Activated CD4-positive, alpha-beta T cell treated with anti-CD3 and anti-CD28 coated beads for 36 hours (primary cell): ENCODE measurements at places on chromosomes 16 and 17.

DNA sequence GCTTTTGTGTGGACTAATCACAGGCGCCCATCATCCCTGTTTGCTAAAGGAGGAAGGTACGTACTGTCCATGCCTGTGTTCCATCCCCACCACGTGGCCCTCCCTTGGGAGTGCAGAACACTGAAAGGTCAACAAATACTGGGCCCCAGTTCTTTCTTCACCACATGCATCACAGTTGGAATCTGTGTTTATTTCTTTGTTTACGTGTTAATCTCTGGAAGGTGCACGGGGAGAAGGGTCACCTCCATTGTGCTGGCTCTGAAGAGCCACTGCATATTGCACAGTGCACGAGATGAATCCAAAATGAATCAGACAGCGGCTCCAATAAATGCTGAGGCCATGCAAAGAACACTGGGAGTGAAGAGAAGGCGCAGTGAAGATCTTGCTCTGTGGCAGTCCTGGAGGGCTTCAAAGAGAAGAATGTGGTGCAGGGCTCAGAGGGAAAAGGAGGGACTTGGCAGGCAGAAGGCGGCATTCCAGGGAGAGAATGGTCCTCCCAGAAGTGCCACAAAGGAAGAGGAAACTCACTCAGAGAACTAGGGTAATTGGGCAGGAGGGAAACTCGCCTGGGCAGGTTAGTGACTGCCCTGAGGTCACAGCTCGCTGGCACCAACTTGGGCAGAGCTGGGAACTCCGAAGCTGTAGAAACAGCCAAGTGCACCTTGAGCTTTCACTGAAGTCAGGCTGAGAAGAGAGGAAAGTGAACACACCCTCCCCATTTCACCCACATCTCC, 3.7 kb downstream of the RPH3AL start:
- DNase-seq: no peak

- no peak for DNase-seq
These were observed 168.5 kb upstream of the C16orf82 start for GRCh38 chr16:26898200-26898599.

DNA sequence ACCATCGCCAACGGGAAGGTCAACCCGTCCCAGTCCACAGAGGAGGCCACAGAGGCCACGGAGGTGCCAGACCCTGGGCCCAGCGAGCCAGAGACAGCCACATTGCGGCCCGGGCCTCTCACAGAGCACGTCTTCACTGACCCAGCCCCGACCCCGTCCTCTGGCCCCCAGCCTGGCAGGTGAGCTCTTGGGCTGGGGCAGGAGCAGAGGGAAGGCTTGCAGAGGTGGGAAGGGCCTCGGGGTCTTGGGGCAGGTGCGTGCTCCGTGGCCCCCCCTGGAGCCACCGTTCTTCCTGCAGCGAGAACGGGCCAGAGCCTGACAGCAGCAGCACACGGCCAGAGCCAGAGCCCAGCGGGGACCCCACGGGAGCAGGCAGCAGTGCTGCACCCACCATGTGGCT, 5.1 kb downstream of the NME3 start:
- no peak for DNase-seq

- DNase-seq: no peak
These were observed 18.3 kb upstream of the DDX52 start for GRCh38 chr17:37661400-37662014.

GRCh38 chr16:16164243-16164642, 59.1 kb downstream of the ABCC6 start:
- DNase-seq: no peak

GRCh38 chr16:68296693-68297092, 14.1 kb downstream of the SLC7A6OS start:
- DNase-seq: no peak

DNA sequence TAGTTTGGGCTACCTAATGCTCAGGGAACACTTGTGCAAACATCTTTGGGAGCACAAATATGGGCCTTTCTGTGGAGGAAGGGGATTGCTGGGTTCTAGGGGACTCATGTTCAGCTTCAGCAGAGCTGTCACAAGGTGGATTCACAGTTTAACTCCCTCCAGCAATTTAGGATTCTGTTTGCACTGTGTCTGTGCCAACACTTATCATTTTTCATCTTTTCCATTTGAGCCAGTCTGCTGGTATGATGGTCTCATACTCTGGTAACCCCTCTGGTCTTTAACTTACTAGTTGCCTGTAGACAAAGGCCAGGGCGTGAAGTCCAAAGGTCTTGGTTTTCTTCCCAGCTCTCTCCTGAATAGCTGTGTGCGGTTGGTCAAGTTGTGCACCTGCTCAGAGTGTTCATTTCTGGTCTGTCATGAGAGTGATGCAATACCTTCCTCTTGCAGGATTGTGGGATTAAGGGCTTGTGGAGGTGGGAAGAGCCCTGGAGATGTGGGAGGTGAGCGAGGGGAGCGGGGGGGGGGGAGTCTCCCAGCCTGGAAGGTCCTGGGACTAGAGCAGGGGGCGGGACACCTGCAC, 152.6 kb downstream of the CMIP start:
- no peak for DNase-seq

GRCh38 chr16:73154063-73154870, 106.3 kb upstream of the ZFHX3 start:
- DNase-seq: no peak

- peak; percentile 78 for DNase-seq
These were observed 23.0 kb downstream of the NSMCE1 start for GRCh38 chr16:27245276-27246172.

DNA sequence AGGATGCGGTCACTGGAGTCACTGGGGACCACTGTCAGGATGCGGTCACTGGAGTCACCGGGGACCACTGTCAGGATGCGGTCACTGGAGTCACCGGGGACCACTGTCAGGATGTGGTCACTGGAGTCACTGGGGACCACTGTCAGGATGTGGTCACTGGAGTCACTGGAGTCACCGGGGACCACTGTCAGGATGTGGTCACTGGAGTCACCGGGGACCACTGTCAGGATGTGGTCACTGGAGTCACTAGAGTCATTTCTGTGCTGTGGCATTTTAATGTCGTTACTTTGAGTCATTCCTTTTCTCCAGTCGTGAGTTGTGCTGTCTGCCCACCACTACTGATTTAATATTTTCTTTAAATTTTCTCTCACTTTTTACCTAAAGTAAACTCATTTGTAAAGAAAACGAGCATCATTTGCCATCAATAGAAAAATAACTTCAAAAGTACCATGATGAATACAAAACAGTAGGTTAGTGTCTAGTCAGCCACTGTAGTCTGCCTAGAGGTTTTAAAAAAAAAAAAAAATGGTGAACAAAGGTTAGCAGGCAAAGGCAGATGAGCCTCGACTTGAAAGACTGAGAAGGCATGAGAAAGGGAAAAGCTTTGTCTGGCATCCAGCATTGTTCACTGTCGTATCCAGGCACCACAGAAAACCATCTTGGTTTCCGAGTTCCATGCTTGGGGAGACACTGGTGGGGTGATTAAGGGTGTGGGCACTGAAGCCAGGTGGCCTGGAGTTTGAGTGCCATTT, 346.6 kb downstream of the SNX29 start:
- DNase-seq: peak; percentile 76

- DNase-seq: no peak
These were observed 228.9 kb upstream of the FOXF1 start for GRCh38 chr16:86281421-86281820.

- DNase-seq: peak; percentile 49
These were observed 5.5 kb upstream of the CACNG5 start for GRCh38 chr17:66829386-66829864.

DNA sequence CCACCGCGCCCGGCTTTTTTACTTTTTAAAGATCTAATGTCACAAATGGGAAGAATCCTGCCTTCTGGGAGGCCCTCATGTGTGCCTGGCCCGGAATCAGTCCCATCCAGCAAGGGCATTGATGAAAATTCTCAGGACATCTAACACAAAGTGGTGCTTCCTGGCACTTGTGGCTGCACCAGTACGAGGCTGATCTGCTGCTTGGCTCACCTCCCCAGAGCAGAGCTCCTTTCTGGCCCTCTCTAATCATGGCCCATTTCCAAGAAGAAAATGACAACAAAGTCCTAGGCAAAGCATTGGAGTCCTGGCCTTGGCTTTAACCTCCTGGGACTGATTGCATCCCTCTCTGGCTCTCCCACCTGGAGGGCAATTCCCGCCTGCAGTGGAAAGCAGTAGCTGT, 50.7 kb upstream of the SIAH1 start:
- DNase-seq: no peak

DNA sequence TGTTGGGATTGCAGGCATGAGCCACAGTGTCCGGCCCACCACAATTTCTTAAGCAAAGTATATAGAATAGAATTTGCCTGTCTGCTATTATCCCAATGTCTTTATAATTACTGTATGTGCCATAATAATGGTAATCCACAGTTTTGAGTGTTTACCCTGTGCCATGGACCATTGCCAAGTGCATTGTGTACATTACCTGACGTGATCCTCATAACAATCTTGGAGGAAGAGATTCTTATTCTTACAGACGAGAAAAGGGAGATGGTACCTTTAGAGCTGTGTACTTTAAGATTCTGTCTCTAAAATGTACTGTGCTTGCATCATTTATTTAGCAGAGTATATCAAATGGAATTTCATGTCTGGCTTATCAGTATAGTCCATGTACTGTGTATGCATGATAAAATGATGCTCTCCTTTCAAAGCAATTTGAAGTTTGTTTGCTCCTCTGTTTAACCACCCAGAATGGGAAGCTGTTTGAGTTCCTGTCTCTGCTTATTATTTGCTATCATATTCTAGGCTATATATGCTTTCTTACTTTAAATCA, 13.8 kb upstream of the CDR2 start:
- DNase-seq: no peak

DNA sequence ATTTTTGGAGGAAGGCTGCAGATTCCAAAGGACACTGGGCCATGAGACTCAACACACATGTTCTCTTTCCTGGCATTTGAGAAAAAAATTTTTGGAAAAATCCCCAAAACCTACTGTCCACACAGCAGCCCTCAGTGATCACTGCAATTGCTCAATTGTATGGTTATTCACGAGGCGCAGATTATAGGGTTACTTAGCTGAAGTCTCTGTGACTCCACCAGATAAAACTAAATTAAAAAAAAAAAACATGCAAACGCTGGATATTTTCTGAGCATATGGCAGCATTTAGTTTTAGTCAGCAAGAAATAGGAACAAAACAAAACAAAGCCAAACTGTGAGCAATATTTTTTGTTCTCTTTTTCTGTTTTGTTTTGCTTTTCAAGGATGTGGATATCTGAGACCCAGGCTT, 83.8 kb upstream of the FAM20A start:
- DNase-seq: no peak

DNA sequence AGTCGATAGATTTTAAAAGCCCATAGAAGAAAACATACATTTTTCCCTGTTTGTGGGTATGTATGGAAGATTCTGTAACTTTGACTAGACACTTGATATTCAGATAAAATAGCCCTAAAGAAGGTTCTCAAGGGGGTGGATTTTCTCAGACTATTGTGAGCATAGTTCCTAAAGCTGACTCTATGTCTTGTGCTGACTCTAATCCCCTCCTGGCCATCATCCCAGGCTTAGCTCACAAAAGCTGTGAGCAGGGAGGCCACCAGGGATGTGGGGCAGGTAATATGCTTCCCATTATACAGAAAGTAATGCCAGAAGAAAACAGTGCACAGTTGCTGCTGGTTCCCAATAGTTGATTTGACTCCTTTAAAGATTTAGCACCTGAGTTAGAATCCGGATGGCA, 32.0 kb downstream of the CDH13 start:
- no peak for DNase-seq

- DNase-seq: no peak
These were observed 230.5 kb upstream of the CACNG5 start for GRCh38 chr17:66604376-66604775.

DNA sequence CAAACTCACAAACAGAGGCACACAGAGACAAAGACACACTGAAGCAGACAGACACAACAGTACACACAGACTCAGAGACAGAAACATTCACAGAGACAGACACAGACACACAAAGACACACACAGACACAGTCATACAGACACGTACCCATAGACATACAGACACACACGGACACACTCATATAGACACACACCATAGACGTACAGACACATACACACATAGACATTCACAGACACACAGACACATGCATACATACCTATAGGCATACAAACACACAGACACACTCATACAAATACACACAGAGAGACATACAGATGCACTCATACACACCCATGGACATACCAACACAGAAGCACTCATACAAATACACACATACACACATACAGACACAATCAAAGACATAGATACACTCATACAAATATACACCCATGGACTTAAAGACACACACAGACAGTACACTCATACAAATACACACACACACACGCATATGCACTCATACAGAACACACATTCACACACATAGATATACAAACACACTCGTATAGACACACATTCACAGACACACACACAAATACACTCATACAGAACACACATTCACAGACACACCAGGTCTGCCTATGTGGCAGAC, 19.9 kb upstream of the MRTFB start:
- DNase-seq: no peak

DNA sequence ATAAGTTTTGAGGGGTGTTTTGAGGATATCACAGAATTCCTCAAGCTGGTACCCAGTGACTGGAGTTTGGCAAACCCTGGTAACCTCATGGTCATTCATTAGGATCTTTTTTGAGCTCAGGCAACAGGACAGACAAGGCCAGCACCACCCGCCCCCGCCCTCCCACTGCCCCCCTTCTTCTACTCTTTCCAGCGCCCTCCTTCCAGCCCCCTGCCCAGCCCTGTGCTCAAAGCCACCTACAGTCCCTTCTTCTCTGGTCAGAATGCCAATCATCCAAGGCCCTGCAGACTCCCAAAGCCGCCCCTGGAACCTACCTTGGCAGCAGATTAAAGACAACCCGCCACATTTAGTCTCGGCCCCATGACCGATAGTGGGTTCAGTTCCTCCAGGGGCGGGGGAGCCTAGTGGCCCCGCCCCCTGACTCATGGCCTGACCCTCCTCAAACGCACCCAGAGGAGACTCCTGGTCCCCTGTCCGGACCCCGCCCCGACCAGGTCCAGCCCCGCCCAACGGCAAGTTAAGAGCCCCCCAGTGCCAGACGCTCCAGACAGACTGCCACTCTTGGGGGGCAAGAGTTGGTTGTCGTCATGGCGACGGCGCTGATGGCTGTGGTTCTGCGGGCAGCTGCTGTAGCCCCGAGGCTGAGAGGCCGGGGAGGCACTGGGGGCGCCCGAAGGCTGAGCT, at the start of gene NAGS:
Gene NAGS, plus strand, starts transcription at position 546 of the 684 bp plus-strand sequence. Its CDS starts 42 bp downstream, at position 588.
- DNase-seq: peak; percentile 34

GRCh38 chr17:81074875-81075274, 39.9 kb downstream of the BAIAP2 start:
- DNase-seq: no peak

DNA sequence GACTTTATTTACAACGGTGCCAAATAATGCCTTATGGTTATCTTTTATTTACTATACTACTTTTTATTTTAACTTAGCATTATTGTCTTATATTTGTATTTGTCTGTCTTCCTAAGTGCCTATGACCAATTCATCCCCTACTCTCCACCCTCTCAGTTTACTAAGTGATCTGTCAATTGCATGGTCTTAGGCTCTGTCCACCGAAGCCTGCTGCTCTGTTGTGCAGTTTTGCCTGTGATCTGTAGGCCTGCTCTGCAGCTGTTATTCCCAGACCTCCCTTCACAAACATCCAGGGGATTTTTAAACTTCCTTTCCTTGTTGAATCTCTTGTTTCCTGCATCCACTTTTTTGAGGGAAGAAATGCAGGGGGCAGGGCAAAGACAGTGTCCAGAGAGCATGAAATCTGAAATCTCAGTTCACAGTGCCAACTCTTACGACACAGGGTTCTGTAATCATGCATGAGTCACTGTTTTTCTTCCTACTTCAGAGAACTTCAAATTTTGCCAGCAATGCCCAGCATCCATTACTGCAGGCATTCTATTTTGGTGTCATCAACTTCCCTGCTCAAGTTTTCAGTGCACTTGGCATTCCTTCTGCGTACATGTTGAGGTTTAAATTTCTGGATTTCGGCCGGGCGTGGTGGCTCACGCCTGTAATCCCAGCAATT, 11.4 kb downstream of the SLFN5 start:
- DNase-seq: no peak

GRCh38 chr16:74573622-74574021, 33.3 kb downstream of the GLG1 start:
- DNase-seq: no peak
